Brain pericyte (primary cell): ENCODE measurements at places on chromosomes 13 and 19.

- no peak for DNase-seq
Measured at GRCh38 chr13:40671956-40672764, 5.7 kb upstream of the FOXO1 start.

- no peak for DNase-seq
Measured at GRCh38 chr13:111611651-111612050, 291.2 kb downstream of the TEX29 start.

GRCh38 chr19:29678484-29679106 is 13.3 kb downstream of the PLEKHF1 start:
- no peak for DNase-seq

DNA sequence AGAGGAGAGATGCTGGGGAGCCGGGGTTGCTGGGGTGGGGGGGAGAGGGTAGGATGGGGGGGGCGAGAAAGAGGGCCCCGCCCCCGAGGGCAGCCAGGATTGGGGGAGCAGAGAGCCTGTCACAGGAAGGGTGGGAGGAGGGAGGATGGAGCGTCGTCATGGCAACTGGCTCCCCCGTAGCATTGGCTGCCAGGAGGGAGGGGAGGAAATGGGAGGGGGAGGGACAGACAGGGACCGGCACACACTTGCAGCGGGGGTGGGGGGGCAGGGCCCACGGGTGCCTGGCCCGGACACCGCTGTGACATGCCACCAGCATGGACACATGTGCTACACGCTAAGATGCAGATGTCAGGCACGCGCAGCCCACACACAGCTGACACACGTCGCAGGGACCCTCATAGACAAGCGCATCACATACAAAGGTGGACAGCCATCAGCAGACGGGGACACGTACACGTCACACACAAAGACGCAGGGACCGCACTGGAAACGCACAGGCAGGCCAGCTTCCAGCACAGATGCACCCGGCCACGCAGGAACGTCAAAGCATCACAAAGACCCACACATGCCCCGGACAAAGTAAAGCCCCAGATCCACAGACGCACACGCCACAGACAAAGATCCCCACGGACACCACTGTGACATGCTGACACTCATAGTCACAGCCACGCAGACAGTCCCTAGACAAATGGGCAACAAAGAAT is at the start of gene LMTK3:
TSS of gene LMTK3 (minus strand) at position 36 of the 704 bp plus-strand sequence. CDS start 259 bp downstream, outside the sequence.
- DNase-seq, result no peak

DNA sequence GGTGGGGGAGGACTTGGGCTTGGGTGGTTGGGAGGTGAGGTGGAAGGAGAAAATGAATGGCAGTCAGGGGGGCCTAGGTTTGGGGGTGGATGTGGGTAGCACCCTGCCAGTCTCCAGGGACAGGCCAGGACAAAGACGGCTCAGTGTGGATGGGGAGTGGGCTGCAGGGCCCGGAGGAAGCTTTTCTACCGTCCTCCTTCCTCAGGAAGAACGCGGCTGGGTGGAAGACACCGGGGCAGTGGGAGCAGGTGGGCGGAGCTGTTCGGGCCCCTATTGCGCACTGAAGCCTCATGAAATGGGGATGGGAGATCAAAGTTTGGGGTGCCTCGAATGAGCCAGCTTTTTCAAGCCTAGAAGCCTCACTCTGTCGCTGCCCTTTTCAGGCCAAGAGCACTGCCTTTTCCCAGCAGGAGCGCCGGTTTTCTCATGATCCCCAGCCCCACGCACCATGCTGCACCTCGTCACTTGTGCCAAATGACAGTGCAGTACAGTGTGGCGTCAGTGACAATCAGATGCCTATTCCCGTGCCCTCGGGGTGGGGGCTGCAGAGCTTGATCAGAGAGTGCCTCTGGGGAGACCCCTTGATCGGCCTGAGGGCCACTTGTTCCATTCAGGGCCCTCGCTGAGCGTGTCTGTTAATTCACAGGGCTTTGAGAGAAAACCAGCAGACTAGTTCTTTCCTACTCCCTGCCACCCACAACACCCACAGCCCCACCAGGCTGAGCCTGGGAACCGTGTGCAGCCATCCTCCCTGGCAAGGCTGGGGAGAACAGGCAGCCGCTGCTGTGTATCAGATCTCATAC is 1.5 kb downstream of the CALM3 start:
- no peak for DNase-seq

GRCh38 chr13:94239135-94239534 is 240.3 kb downstream of the DCT start:
- DNase-seq, result no peak

DNA sequence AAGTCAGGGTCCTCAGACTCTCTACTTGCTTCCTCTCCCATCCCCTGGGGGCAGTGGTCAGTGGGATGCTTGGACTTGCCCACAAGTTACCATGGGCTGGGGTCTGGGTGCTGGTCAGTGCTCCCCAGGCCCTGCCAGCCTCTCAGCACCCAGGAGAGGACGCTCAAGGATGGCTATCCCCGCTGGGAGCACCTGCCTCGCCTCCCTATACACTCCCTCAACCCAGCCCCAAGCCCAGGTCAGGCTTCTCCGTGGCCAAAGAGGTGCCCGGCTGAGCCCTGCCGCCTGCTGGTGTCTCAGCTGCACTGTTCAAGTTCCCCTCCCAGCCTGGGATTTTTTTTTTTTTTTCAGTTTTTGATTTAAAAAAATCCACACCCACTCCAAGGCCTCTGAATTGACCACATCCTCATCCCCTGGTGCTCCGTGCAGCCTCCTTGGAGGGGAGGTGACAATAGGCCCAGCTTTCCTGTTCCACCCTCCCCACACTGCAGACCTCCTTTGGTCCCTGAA is 10.8 kb downstream of the F2RL3 start:
- no peak for DNase-seq

DNA sequence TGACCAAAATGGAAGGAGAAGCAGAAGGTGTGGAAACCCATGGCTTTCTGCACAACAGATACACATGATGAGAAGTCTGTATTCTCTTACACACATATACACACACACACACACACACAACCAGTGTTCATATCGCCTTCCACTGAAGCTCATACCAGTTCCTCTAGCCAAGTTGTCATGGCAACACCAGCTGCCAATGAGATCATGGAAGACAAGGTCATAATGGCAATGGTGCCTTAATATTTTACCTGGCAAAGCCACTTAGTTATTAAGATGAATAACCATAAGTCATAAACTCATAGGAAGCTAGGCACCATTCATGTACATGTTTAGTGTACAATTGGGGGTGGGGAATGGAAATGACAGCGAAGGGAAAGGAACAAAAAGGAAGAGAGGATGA is 2.6 kb upstream of the DHRS12 start:
- no peak for DNase-seq

DNA sequence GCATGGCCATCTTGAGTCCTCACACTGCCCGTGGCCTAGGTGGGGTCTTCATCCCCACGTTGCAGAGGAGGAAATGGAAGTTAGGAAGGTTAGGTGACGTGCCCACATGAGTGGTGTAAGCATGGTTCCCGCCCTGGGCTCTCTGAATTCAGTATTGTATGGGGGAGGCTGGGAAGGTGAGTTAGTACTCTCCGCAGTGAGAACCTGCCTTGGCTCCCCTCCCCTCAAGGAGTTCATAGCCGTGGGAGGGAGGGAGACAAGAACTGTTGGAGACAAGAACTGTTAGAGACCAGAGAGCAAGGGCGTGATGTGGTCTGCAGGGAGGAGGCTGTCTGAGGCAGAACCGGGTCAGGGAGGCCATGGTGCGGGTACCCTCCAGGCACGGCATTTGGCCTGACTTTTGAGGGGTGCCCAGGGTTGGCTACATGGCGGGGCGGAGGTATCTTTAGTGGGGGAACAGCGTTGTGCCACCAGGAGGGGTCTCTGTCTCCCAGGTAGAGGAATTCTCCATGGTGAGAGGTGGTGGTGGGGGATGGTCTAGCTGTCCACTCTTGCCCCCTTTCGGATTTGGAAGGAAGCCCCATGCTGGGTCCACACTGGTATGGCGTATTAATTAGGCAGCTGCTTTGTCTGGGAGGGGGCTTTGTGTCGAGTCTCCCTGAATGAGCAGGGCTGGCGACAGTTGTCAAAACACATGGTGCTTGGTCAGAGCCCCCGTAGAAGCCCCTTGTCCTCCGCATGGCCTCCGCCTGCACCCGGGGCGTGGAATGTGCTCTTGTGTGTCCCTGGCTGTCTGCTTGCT is 45.8 kb downstream of the CAPN12 start:
- DNase-seq, result no peak

GRCh38 chr19:10228920-10229319 is 2.2 kb downstream of the S1PR2 start:
- DNase-seq, result no peak

DNA sequence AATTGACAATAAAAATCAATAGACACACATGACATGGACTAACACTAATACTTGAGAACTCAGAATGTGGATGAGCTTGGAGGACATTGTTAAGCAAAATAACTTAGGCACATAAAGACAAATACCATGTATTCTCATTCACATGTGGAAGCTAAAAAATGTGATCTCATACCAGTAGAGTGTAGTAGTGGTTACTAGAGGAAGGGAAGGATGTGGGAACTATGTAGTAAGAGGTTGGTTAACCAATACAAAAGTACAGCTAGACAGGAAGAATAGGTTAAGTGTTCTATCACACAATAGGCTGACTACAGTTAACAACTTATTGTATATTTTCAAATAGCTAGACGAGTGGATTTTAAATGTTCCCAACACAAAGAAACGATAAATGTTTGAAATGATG is 415.8 kb upstream of the KLF12 start:
- no peak for DNase-seq

GRCh38 chr19:57506163-57506562 is 6.4 kb downstream of the ZNF773 start:
- DNase-seq, result no peak
